ENCODE measurements at places on chromosomes 3 and 15.

DNA sequence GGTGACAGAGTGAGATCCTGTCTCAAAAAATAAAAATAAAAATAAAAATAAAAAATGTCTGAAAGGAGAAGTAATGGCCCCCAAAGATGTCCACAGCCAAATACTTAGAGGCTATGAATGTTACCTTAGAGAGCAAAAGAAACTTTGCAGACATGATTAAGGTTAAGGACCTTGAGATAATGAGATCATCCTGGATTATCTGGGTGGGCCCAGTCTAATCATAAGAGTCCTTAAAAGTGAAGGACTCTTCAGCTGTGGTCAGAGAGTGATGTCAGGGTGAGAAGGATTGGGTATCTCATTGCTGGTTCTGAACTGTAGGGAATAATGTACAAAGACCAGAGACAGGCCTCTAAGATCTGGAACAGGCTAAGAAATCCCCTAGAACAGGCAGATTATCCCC, 84.9 kb upstream of the POU1F1 start:
- no peak for ATAC-seq

- peak; percentile 76 for ATAC-seq
Measured at GRCh38 chr3:4595710-4596113, 102.6 kb downstream of the ITPR1 start.

- ATAC-seq: no peak
Measured at GRCh38 chr3:16350597-16351318, 85.7 kb downstream of the OXNAD1 start.

- ATAC-seq: no peak
Measured at GRCh38 chr3:113454057-113454456, 12.8 kb upstream of the CFAP44 start.

DNA sequence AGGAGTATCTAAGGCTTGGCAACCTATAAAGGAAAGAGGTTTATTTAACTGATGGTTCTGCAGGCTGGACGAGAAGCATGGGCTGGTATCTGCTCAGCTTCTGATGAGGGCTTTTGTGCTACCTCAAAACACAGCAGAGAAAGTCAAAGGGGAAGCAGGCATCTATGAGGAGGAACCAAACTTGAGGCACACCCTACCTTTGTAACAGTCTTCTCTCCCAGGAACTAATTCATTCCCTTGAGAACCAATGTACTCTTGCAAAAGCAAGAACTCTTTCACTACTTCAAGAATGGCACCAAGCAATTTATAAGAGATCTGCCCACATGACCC, 109.0 kb downstream of the CGGBP1 start:
- peak; percentile 91 for ATAC-seq

DNA sequence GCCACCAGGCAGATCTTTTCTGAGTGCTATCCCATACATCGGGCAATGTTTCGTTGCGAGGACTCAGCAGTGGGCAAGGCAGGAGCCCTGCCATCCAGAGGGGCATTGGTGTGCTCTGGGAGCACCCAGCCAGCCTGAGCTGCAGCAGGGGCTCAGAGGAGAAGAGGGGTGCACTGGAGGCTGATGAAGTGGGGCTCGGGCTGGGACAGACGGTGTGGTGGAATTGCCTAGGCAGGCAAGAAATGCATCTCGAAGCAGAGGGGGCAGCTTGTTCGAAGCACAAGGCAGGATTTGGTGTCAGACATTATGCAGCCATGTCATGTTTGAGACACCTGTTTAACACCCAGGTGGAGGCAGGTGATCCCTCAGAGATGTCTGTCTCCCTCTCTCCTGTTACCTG, 19.3 kb downstream of the PAQR5 start:
- no peak for ATAC-seq

GRCh38 chr15:69762373-69763148, 309.9 kb downstream of the RPLP1 start:
- no peak for ATAC-seq

GRCh38 chr15:88498996-88499395, 31.5 kb downstream of the MRPS11 start:
- no peak for ATAC-seq

DNA sequence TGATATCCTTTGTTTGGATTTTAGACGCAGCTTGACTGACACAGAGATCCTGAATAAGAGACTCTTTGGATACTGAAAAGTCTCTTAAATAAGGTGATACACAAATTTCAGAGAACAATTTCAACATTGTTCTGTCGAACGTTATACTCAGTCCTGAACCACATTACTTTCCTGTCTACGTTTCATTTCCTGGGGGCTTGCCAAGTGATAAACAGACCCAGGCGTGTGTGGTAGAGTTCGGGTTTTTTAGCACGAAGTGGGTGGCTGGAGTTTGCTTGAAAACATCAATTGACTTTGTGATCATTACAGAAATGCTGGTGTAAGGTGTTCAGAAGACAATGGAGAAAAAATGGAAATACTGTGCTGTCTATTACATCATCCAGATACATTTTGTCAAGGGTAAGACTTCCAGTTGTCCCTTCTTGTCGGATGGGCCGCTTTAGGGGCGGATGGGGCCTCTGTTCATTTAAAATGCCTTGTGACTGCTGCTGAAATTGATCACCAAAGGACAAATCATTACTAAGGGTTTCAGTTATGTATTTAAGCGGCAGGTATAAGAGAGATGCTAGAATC, at the start of gene CD96:
Gene CD96 (plus strand): TSS at position 287 of the 573 bp plus-strand sequence. CDS start 52 bp downstream, at position 339.
- peak; percentile 69 for ATAC-seq

DNA sequence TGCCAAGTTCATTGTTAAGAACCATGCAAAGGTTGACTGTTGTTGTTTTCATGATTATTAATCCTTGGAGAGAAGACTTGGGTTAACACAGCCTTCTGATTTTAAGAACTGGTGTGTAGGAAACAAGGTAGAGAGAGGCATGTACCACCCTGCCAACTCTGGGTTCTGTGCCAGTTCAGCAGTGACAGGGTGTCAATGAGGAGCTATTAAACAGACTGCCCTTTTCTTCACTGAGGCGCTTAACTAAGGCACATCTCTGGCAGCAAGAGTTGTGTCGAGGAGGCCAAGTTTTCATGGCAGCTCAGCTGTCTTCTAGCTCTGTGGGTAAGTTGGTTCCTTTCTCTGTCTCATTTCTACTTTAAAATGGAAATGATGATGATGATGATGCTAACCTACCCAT, 117.6 kb downstream of the FEZF2 start:
- no peak for ATAC-seq

- no peak for ATAC-seq
Measured at GRCh38 chr15:46442901-46443590, 808.2 kb downstream of the SQOR start.

DNA sequence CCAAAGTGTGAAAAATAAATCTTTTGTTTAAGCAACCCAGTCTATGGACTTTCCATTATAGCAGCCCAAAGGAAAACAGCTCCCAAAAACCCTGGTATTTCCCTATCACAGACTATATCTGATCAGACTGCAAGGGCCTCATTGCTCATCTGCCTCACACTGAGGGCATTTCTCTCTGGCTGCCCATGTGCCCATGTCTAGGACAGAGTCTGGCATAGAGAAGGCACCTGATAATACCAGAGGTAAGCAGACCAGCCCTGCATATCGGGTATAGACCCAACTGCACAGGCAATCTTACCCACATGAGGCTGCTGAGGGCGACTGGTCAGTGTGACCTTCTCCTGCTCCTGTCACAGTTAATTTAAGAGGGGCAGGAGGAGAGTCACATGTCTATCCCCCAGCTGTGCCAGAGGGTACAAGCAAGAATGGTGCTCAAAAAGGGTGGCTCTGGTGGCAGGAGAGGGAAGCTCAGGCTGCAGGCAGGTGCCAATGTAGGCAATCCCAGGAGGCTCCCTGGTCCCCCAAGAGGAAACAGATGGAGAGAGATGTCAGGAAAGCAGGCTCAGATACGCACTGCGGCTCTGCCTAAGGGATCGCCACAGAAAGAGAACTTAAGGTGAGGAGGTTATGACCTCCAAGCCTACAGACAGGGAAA, 3.1 kb downstream of the CSRNP1 start:
- no peak for ATAC-seq

DNA sequence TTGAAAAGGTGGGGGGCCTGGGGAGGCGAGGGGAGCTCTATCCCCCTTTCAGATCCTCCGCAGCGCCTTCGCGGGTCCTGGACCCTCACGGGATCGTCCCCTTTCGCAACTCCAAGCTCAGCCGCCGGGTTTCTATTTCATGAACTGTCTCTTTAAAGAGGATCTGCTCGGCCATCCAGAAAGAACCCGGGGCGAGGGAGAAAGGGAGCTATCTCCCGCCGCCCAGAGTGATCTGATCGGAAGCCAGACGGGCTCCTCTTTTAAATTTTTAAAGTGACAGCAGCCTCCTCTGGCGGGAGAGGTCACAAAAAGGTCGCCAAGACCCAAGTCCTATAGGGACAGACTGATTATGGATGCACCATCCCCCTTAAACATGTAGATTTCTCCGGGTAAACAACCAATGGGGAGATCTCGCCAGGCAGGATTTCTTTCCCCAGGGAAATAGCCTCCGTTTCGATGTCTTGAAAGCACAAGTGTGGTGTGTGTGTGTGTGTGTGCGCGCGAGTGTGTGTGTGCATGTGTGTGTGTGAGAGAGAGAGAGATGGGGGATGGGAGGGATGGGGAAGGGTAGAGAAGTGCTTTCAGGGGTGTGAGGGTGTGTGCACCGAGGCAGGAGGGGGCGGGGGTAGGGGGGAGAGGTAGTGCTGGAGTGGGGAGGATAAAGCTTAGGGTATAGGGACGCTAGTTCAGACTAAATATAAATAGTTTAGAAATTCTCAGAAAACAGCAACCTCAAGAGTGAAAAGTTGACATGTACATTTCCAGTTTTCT, 516.1 kb downstream of the MECOM start:
- no peak for ATAC-seq

DNA sequence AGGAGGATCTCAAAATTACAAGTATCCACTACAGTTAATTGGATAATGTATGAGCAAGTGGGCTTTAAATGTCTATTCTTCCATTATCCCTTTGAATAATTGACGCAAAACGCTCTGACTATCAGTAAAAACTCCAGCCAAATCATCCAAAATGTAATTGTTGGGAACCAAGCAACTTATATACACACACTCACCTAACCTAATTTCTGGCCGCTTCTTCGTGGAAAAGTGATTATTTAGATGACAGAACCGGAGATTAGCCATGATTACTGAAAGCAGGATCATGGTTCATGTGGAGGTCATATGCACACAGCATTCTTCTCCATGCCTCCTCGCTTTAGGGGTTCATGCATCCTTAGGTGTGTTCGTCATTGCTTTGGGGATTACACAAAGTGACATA, 992.4 kb downstream of the NAALADL2 start:
- no peak for ATAC-seq

DNA sequence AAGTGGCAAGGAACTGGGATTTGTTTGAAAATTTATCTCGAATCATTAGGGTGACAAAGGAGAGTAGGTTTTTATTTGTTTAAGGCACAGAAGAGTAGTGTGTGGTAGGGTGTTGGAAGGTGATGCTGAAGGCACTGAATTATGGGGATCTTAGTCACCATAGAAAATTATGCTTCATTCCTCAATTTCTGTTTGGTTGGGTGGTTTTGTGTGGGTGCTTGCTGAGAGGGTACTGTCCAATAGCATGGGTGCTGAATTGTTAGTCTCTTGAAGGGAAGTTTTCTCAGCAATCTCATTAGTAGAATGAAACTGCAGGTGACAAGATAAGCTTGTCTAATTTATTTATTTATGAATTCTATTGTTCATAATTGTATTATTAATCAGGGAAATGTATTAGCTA, 610.9 kb downstream of the AGBL1 start:
- ATAC-seq: no peak

DNA sequence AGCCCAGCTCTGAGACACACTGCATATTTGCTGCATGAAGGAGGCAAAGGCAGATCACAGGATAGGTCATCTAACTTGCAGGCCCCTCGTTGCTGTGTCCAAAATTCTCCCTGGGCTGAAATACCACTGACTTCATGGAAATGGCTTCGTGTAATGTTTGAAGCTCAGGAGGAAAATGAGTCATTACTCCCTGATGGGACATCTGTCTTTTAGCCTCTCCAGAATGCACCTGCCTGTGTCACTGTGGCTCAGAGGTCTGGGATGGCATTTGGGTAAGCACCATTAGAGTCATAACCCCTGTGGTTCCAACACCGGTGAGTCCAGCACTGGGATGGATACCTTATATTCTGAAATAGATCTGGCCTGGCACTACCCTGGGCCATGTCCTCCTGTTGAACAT, 51.5 kb downstream of the IL12A start:
- no peak for ATAC-seq

GRCh38 chr3:104388619-104389018, 978.1 kb upstream of the ALCAM start:
- no peak for ATAC-seq

GRCh38 chr15:41513506-41514227, at the start of gene LTK:
Gene LTK, minus strand, starts transcription at chr15:41513827. Its CDS starts 118 bp downstream, at chr15:41513709.
- ATAC-seq: peak; percentile 53

- ATAC-seq: peak; percentile 86
Measured at GRCh38 chr15:77409259-77410156, 10.4 kb downstream of the PEAK1 start.

DNA sequence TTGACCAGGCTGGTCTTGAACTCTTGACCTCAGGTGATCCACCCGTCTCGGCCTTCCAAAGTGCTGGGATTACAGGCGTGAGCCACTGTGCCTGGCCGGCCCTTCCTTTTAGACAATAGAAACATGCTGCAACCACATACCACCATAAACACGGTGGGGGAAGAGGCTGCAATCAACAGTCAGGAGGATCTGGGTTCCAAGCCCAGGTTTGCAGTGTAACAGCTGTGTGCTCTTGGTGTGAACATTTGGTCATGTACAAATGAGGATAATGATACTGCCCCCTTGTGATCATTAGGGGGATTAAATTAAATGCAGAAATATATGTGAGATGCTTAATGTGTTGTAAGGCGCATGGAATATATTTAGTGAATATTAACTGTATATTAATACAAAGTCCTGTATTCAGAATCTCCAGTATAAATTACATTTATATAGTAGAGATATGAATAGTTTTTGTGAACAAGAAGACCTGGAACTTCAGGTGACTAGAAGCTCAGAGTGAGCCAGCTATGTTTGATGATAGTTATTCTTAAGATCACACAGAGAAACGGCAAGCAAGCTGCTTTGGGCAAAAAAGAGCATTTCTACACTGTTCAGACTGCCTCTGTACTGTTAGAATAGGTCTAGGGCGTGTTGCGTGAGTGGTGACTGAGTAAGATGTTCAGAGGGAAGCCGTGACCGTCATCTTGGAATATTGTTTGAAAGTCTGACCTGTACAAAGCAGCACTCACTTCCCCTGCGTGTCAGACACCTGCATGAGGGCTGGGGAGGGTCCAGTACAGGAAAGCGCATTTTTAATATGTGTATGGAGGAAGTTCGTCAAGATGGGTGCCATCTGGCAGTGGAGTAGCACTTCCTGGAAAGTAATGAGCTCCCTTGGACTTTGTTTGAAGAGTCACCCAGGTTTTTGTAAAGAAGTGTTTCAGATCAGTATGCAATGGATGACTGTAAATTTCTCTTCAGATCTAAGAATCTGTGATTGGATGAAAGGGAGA, 125.8 kb downstream of the PGPEP1L start:
- peak; percentile 49 for ATAC-seq
